ENCODE measurements at places on chromosomes 16 and 17.

DNA sequence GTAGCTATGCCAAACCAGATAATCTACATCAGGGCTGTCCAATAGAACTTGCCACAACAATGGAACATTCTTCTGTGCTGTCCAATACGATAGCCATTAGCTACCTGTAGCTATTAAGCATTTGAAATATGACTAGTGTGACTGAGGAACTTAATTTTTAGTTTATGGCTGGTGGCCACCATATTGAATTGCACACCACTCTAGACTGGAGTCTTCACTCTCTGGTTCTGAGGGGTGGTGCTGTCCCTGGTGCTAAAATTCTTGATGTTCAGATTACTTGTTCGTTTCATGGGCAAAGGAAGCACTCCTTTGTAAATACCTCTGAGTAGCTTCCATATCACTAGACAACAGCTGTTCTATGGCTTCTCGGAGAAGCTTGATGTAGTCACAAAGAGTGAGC is 296.6 kb downstream of the NPIPA8 start:
- no peak for DNase-seq

DNA sequence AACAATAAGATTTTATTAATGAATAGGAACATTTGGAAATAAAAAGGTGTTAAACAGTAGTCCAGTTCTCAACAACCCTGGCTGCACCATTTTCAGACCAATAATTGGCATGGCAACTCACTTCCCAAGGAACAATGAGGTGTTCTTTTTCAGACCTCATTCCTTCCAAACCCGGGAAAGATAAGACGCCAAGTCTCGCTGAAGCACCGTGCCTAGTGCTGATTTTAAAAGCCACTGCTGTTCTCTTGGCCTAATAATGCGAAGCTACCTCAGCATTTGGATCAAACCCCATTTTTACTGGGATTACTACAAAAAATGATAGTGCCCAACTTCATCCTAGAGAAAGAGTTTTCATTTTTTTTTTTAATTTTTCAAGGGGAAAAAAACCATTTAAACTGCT is 75.2 kb upstream of the NOL11 start:
- DNase-seq = peak; percentile 40

GRCh38 chr17:41101586-41102259 is at the start of gene KRTAP4-16:
TSS of gene KRTAP4-16 (minus strand) at chr17:41102209. CDS start at chr17:41102209, 0 bp downstream.
- no peak for DNase-seq

- DNase-seq = no peak
Observed at GRCh38 chr16:17829811-17830210, 359.1 kb upstream of the XYLT1 start.

DNA sequence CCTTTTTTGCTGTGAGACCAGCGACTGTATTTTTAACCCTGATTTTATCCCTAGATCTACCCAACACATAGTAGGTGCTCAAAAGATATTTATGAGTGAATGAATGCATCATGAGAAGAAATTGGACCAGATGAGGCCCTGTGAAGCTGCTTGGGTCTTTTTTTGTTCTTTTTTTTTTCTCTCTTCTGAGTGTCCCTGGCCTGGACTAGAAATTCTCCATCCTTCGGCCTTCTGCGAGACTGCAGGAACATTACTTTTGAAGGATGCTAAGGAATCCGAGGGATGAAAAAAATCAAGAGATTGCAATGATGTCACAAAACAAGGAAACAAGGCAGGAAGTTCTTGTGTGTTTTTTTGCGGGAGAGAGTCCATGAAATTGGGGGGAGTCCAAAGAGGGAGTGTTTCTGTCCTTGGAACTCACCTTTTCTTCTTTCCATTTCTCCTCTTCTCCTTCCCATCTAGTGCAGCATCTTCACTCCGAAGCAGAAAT is 560 bp upstream of the RUSF1 start:
- no peak for DNase-seq

DNA sequence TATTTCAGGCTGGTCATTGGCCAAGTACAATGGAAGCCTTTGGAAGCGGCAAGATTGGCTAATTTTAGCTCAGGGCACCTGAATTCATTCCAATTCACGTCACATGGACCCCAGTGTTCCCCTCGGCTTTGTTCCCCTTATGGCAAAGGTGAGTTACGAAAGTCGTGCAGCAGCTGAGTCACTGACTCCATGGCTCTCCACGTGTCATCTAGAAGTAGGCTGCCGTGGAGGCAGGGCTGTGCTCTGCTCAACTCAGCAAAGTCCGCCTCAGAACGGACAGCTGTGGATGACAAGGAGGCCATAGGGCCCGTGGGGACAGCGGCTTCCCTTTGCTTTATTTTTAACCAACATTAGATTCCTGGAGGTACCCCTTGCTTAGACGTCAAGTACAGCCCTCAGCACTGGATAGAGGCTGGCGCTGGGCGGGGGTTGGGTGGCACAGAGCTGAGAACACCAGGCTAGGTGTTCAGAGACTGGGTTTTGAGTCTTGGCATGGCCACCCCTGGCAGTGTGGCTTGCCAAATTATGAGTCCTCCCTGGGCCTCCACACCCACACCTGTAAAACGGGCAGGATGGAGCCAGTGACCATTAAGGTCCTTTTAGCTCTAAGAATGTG is 23.6 kb downstream of the ADAD2 start:
- no peak for DNase-seq

GRCh38 chr17:44556832-44557606 is at the start of gene FZD2:
TSS of gene FZD2 (plus strand) at chr17:44557484. CDS start at chr17:44557689, 205 bp downstream.
- DNase-seq = peak; percentile 82

Measured in Ammon's horn (tissue), 1 donor.